HL-60 (cell line): ENCODE measurements at places on chromosomes 6 and 20.

GRCh38 chr20:4014031-4014474, 1.3 kb downstream of the RNF24 start:
- peak; percentile 89 for DNase-seq

DNA sequence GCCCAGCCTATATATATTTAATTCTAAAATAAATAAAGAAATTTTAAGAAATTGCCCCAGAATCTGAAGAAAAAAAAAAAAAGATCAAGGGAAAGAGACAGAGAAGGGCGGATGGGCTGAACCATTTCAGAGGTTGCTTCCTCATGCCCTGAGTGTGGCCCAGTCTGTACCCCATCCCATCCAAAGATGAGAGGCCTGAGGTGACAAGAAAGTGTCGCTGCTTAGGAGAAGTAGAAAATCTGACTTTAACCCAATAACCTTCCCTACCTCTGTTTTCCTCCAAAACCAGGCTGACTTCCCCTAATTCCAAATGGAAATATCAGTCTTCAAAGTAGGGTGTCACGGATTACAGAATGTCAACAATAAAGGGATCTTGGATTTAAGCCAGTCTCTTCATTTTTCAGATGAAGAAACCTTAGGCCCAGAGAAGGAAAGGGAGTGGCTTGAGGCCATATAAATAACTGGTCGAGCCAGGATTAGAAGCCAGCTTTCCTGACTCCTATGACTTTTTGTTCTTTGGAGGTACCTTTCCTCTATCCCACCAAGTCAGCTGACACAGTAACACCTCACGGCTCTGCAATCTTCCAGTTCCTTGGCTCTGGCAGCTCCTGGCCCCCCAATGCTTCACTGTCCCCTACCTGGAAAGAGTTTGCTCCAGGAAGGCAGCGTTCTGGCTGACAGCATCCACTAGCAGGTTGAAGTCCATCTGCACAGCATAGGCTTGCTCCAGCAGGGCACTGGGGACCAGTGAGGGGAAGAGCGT, 10.1 kb downstream of the GSS start:
- no peak for DNase-seq

DNA sequence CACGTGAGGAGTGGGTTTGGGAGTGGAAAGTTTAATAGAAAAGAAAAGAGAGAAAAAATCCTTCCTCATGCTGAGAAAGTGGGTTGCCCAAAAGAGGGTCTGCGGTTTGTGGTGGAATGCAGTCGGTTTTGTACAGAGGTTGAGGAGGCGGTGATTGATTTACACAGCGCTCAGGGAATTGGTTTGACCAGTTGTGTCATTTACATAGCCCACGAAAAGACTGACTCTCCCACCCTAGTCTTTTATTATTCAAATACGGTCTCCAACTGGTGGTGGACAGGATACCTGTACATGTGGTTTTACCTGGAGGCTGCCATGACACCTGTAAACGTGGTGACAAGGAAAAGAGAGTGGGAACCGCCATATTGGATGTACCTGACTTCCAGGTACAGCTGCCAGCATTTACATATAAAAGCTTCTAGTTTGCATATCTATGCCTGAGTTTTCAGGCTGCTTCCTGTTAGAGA, 42.1 kb downstream of the HLA-DPB1 start:
- DNase-seq, result no peak

- no peak for DNase-seq
These were observed 67.5 kb downstream of the JARID2 start for GRCh38 chr6:15313367-15313766.

GRCh38 chr6:147109707-147110106, 94.5 kb upstream of the STXBP5 start:
- no peak for DNase-seq

DNA sequence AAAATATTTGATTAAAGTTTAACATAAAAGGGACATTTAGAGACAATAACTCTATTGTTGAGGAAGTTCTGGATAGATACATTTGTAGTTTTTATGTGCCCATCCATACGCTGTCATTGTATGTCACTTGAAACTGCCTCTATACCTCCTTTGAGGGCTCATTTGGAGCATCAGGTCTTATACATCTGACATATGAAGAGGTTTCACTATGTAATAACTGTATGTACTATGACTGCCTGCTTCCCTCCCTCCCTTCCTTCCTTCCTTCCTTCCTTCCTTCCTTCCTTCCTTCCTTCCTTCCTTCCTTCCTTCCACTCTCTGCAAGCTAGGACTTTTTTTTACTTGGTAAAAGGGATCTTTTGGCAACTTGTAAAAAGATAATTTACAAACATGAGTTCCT, 657.5 kb downstream of the GRIK2 start:
- no peak for DNase-seq

DNA sequence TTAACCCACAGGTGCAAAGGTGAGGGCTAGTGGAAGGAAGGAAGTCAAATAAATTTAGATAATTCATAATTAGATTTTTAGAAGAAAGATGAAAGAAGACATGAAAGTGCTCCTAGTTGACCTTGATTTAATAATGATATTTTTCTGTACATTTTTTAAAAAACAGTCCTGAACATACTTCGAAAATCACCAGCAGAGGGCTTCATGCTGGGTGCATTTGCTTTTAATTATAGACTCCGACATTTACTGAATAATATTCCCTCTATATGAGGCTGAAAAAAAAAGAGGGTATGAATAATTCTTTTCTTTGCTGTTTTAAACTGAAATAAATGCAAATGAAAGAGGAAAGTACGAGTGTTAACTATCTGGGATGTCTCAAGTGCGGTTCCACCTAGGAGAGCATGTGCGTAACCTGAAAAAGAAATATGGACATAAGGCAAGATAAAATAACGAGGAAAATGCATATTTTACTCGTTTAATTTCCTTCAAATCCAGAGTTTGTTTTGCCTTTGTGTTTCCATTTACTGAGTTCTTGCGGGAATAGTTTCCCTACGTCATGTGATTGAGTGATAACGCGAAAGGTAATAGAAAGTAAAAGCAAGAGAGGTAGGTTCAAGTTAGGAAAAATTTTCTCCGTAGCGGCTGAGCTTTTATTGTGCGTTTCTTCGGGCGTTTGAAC, 3.1 kb upstream of the TFAP2B start:
- DNase-seq, result no peak

DNA sequence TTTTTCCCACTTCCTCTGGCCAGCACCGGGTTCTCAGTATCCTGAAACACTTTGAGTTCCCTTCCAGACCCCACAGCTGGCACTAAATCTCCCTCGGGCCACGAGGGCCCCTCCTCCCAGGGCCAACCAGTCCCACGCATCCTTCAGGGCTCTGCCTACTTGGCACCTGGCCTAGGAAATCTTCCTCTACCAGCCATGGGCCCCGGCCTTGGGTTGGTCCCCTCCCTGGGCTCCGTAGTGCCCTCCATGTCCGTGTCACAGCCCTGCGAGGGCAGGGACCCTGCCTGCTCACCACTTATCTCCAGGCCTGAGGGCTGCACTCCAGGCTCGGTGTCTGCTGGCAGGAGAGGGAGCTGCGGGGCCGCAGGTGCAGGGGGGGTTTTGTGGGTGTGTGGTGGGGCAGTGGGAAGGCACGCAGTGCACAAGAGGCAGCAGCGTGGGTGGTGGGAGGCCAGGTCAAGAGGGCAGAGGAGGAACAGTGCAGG, 48.8 kb upstream of the CDH22 start:
- DNase-seq, result no peak

DNA sequence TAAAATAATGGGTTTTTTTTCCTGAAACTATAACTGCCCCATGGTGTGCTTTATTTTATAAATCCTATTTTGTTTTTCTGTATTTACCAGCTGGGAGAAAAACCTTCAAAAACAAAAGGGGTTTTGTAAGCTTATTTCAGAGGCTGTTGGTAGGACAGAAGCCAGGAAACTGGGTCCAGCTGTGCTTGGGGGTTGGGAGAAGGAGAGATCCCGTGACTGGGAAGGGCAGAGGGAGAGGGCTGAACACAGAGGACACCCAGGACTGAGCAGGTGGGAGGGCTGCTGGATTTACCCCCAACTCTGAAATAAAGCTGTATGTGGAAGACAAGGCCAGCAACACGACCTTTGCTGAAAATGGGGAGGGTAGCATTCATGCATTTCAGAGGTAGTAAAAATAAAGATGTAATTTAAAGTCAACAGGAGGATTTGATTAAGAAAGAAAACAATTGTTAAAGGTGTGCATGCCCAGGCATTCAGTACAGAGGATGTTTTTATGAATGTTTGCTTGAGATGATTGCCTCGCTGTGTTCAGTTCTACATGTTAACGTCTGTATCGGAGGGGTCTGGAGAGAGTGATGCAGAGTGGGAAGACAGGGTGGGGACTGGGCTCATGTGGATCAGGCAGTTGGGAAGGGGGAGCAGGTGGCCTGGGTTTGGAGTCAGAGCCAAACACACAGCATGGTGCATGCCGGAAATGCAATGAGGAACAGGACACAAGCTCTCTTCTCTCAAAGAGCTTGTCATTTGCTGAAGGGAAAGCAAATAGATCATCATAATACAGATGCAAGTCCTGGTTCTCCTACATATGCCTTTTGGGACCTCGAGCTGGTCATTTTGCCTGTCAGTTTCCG, 21.4 kb downstream of the ARFGEF3 start:
- no peak for DNase-seq

DNA sequence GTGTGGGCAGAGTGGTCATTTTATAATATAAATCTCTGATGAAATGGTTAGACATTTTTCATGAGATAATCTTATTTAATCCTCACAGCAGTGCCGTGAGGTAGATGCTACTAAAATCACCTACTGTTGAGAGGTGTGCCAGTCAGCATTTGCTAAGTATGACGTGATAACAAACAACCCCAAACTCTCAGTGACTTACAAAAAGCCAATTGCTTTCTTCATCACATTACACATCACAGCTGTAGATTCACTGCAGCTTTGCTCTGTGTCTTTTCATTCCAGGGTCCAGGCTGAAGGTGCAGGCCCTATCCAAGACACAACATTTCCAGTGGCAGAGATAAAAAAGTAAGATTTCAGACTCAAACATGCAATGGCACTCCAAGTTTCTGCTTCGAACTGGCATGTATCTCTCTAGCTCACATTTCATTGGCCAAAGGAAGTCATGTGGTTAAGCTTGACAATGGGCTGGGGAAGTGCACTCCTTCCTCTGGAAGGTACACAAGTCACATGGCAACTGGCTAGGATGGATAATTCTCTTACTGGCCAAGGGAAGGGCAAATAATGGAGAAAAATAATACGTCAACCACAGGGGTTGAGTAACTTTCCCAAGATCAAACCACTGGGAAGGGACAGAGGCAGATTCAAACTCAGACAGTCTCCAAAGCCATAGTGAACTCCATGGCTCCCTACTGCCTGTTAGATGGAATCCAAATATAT, 69.5 kb upstream of the EPB41L1 start:
- peak; percentile 60 for DNase-seq

DNA sequence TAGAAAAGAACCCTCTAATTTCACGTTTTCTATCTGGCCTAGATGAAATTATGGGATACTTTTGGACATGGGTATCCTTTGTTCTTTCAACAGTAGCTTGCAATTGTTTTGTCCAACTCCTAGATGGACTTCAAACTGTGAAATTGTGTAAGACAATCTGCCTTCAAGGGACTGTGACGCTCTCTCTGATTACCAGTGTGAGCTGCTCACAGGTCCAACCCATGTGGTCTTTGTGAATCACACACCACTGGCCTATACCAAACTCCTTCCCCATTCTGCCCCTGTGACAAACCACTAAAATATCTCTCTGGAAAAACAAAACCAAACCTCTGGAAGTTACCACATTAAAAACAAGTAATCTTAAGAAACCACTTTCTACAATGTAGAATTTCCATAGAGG, 59.5 kb downstream of the NINL start:
- no peak for DNase-seq

DNA sequence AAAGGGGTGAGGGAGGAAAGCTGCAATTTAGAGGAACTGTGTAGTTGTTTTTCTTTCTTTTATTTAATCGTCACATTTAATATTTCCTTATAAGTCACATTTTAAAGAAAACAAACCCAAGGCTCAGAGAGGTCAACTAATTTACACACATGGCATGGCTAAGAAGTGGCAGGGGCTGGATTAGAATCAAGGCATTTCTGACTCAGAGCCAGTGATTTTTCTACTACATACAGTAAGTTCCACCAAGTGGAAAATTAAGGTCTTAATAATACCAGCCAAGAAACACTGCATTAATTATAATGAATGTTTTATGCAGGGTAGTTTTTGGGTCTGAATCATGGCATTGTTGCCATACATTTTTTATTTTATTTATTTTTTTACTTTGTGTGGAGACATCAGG, 607.7 kb upstream of the CITED2 start:
- no peak for DNase-seq
